ENCODE measurements at places on chromosomes 2 and 18.

DNA sequence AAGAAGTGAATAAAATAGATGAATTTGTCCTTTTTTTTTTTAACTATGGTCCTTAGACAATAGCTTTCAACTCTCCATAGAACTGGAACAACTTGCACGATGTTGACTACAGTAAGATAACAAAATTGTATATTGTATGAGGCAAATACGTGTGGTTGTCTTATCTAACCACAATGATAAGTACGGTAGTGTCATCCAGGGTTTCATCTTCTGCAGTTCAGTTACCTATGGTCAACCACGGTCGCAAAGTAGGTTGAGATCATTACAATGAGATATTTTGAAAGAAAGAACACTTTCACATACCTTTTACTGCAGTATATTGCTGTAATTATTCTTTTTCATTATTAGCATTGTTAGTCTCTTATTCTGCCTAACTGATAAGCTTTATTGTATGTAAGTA is 295.2 kb downstream of the PARD3B start:
- no peak for DNase-seq

- DNase-seq = peak; percentile 7
Measured at GRCh38 chr2:29697715-29698114, 223.7 kb downstream of the ALK start.

- DNase-seq = no peak
Measured at GRCh38 chr2:17442334-17442733, 75.9 kb downstream of the RAD51AP2 start.

DNA sequence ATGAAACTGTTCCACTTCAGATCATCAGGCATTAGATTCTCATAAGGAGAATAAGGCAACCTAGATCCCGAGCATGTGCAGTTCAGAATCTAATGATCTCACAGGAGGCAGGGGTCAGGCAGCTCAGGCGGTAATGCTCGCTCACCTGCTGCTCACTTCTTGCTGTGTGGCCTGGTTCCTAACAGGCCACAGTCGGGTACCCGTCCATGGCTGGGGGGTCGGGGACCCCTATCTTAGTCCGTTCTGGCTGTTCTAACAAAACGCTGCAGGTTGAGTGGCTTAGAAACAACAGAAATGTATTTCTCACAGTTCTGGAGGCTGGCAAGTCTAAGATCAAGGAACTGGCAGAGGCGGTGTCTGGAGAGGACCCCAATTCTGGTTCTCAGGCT is 79.2 kb downstream of the ASB1 start:
- DNase-seq = no peak

- DNase-seq = no peak
Measured at GRCh38 chr18:22831441-22831904, 101.7 kb upstream of the RBBP8 start.

- DNase-seq = no peak
Measured at GRCh38 chr2:195636890-195637289, 20.1 kb upstream of the SLC39A10 start.

- DNase-seq = no peak
Measured at GRCh38 chr2:69026026-69026425, 13.0 kb downstream of the ANTXR1 start.

GRCh38 chr2:118969734-118970395 is 27.9 kb downstream of the MARCO start:
- DNase-seq = no peak

DNA sequence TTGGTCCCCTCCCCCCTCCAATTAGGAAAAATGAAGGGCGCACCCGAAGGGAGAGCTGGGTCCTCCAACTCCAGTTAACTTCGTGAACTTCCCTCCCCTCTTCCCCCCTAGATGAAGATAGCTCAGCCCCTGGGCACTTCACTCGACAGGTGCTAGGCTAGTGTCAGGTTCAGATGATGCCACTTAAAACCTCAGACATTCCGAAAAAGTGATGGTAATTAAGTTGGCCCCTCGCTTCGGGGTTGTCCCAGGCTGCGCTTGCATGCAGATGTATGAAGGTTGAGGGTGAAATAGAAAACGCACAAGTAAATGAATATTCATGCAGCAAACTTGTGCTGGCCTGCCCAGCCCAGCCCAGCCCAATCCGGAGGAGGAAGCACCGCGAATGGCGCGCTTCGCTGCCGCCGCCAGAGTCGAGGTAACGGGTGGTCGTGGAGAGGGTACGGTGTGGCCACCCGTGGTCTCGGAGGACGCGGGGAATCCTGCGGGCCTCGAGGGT is 3.0 kb upstream of the GBX2 start:
- DNase-seq = peak; percentile 58
